Right ventricle myocardium inferior (tissue), 1 donor: ENCODE measurements at places on chromosomes 3 and 15. TPM values are rescaled to one million over a fixed set of nuclear protein-coding genes. Genes with fewer than 3 reads are reported as not detected.

FBXL2 gene
- total RNA-seq, result 1.6 TPM

GOLGA8M gene
- 2.6 TPM for total RNA-seq

CPNE9 gene
- total RNA-seq, result not detected

POTEB3 gene
- not detected for total RNA-seq

MYZAP gene
- total RNA-seq, result 869 TPM

RFT1 gene
- 11.0 TPM for total RNA-seq

COLQ gene
- total RNA-seq, result 1.7 TPM

FAN1 gene
- 23.5 TPM for total RNA-seq

AQP9 gene
- total RNA-seq, result 1.5 TPM

LAMB2 gene
- 543 TPM for total RNA-seq

CKMT1A gene
- total RNA-seq, result 0.43 TPM

CCR4 gene
- total RNA-seq, result 0.08 TPM

CLEC3B gene
- total RNA-seq, result 70.8 TPM

SLC28A2 gene
- not detected for total RNA-seq

TM4SF1 gene
- total RNA-seq, result 124 TPM

UBAP1L gene
- 1.5 TPM for total RNA-seq

C3orf20 gene
- not detected for total RNA-seq

VGLL3 gene
- total RNA-seq, result 4.5 TPM

CATSPER2 gene
- total RNA-seq, result 0.54 TPM

TRPM1 gene
- not detected for total RNA-seq

TLR9 gene
- total RNA-seq, result 0.38 TPM

EPHA3 gene
- total RNA-seq, result 2.9 TPM

OSTN gene
- total RNA-seq, result 0.11 TPM

SERINC4 gene
- 0.30 TPM for total RNA-seq

LSG1 gene
- 20.9 TPM for total RNA-seq

TMEM207 gene
- not detected for total RNA-seq

SPSB4 gene
- 7.1 TPM for total RNA-seq

CHRNA5 gene
- total RNA-seq, result 3.7 TPM

SAMD7 gene
- not detected for total RNA-seq

CELF6 gene
- 1.6 TPM for total RNA-seq

IL20RB gene
- total RNA-seq, result 0.43 TPM

PLA2G4D gene
- total RNA-seq, result not detected

MUSTN1 gene
- 26.5 TPM for total RNA-seq

LRRC31 gene
- not detected for total RNA-seq

THAP10 gene
- total RNA-seq, result 3.7 TPM

MAGEL2 gene
- not detected for total RNA-seq

AMIGO3 gene
- total RNA-seq, result not detected

SLC51B gene
- not detected for total RNA-seq

PLCH1 gene
- 1.3 TPM for total RNA-seq
